Subcutaneous preadipocyte (primary cell): ENCODE measurements at places on chromosomes 2 and 18. TPM values are rescaled to one million over a fixed set of nuclear protein-coding genes. Genes with fewer than 3 reads are reported as not detected.

The LYPD6 gene
- total RNA-seq: under 0.01 TPM in 2 replicates

The TUBB8B gene
- not detected in 2 replicates for total RNA-seq

The C1GALT1C1L gene
- total RNA-seq: 0.78 and 1.1 TPM in 2 replicates

The HDAC4 gene
- total RNA-seq: 14.5 and 22.8 TPM in 2 replicates

The C1QL2 gene
- total RNA-seq: not detected in 2 replicates

The ANTXR1 gene
- 24.6 and 29.5 TPM in 2 replicates for total RNA-seq

The EFHD1 gene
- not detected in 2 replicates for total RNA-seq

The LIMS3 gene
- 0.20 and 2.2 TPM in 2 replicates for total RNA-seq

The OTX1 gene
- total RNA-seq: 0.20 TPM in 1 of 2 replicates, not detected in the other

The NEU2 gene
- not detected in 2 replicates for total RNA-seq

The ARL6IP6 gene
- total RNA-seq: 23.7 and 25.4 TPM in 2 replicates

The NFE2L2 gene
- total RNA-seq: 46.1 and 60.6 TPM in 2 replicates

The EVX2 gene
- total RNA-seq: not detected in 2 replicates

The INSIG2 gene
- total RNA-seq: 4.7 and 6.2 TPM in 2 replicates

The GALNT13 gene
- total RNA-seq: 2.6 and 4.5 TPM in 2 replicates

The RIT2 gene
- total RNA-seq: not detected in 2 replicates
